ENCODE measurements at places on chromosomes 12 and 14.

DNA sequence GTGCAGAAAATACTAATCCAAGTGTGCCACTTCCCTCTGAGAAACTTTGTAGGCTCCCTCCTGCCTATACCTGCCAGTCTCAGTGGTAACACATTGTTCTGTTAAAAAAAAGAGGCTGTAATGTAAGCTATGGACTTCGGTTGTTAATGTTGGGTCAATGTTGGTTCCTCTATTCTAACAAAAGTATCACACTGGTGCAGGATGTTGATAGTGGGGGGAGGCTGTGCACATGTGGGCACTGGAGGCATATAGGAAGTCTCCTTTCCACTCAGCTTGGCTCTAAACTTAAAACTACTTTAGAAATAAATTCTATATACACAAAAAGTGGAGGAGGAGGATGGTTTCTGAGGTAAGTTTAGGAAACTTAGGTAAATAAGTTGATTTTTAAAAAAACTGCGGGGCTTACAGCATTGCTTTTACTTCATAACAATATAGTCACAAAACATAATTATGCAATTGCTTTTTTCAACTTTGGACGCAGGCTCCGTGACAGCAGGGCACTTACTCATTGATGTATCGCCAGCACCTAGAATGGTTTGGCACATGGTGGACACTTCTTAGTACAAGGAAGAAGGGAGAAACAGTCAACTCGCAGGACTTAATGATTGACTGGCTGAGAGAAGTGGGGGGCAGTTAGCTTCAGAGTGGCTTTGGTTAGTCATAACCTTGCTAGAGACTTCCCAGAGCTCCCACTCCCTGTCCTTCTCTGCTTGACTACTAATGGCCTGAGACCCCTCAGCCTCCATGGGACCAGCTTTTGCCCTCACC lies 7.9 kb upstream of the NYNRIN start:
- no peak for DNase-seq

DNA sequence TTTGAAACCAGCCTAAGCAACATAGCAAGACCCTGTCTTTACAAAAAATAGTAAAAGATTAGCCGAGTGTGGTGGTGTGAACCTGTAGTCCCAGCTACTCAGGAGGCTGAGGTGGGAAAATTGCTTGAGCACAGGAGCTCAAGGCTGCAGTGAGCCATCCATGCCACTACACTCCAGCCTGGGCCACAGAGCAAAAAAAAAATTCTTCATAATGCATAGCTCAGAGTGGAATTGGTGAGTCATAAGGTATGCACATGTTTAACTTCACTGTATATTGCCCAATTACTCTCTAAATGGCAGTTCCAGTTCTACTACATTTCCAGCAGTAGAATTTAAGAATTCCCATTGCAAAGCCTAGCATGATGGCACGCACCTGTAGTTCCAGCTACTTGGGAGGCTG lies 26.8 kb upstream of the CLIP1 start:
- DNase-seq = no peak

- no peak for DNase-seq
Measured at GRCh38 chr14:86912709-86913108, 1080.3 kb downstream of the GALC start.

DNA sequence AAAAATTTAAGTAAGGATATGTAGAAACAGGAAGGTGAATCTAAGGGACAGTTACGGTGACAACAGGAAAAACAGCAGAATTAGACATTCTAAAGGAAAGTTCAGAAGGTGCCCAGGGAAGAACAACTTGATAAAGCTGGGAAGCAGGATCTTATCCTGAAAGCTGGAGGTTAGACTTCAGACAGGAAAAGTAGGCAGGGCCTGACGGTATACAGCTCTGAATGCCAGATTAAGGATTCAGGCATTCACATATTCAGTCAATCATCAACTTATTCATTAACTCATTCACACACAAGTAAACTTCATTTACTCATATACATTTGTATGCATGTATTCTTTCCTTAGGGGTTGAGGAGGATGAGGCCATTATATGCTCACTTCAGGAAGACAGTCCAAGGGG lies 81.3 kb downstream of the RALGAPA1 start:
- DNase-seq = no peak

GRCh38 chr14:44910821-44911220 lies 50.9 kb downstream of the KLHL28 start:
- DNase-seq = no peak
